Dermis microvascular lymphatic vessel endothelial cell (primary cell): ENCODE measurements at places on chromosomes 12 and 14.

DNA sequence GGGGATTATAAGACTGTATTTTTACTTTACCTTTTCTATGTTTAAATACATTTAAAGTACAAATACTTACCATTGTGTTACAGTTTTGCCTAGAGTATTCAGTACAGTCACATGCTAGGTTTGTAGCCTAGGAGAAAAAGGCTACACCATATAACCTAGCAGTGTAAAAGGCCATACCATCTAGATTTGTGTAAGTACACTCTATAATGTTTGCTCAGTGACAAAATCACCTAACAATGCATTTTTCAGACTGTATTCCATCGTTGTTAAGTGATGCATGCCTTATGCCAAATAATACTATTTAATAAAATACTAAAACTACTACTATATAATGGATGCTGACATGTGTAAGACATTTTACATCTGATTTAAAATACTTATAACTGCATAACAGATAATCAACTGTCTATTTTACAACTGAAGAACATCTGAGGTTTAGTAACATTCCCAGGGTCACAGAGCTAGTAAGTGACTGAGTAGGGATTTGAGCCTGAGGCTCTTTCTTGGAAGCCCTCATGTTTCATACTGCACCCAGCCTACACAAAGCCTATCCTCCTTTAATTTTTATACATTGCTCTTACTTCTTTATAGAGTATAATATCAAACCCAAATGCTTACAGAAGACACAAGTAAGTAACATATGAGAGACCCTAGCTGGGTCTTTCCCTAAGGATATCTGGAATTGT, 296.8 kb downstream of the SYT1 start:
- DNase-seq: no peak

DNA sequence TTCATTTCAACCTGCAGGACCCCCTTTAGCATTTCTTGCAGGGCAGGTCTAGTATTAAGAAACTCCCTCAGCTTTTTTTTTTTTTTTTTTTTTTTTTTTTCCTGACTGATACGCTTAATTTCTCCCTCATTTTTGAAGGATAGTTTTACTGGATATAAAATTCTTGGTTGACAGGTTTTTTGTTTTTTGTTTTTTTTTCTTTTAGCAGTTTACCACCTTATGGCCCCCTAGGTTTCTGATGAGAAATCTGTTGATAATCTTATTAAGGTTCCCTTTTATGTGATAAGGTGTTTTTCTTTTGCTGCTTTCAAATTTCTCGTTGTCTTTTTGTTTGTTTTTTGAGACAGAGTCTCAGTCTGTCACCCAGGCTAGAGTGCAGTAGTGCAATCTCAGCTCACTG, 66.5 kb downstream of the BORCS5 start:
- DNase-seq: no peak

- no peak for DNase-seq
These were observed 29.0 kb downstream of the LGMN start for GRCh38 chr14:92719421-92719820.

DNA sequence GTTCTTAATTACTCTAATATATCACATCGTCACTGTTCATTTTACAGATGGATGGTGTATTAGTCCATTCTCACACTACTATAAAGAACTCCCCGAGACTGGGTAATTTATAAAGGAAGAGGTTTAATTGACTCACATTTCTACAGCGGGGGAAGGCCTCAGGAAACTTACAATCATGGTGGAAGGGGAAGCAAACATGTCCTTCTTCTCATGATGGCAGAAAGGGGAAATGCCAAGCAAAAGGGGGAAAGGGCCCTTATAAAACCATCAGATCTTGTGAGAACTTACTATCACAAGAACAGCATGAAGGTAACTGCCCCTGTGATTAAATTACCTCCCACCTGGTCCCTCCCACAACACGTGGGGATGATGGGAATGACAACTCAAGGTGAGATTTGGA, 6.5 kb downstream of the TMBIM4 start:
- DNase-seq: no peak

DNA sequence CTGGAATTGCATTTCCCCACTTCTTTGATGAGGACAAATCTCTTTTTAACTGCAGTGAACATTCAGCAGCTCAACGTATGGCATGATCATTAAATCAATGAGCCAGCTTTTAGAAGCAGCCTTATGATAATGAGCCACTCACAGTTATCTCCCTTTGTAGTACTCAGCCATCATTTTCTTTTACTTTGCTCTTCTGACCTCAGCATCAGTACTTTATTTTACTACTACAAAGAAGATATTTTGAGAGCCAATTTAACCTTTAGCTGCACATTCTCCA, 250.0 kb upstream of the CLEC14A start:
- no peak for DNase-seq

DNA sequence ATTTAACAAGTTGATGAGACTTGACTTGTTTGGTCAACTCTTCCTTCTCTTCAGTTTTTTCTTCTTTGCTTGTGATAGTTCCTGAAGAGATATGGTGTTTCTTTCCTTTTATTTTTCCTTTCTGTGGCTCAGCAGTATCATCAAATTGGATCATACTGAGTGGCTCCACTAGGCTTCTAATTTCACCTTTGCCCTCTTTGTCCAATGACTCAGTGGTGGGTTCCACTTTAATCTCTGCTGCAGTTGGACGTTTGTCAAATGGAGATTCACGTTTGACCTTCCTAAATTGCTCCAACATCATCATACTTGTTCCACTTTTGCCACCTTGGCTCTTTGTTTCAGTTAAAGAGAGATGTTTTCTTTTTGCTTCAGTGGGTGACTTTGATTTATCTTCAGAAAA, 41.5 kb downstream of the FAM186A start:
- DNase-seq: no peak

- peak; percentile 17 for DNase-seq
These were observed 15.6 kb downstream of the BAG5 start for GRCh38 chr14:103546652-103547454.
